ENCODE measurements at places on chromosomes 12 and 14.

DNA sequence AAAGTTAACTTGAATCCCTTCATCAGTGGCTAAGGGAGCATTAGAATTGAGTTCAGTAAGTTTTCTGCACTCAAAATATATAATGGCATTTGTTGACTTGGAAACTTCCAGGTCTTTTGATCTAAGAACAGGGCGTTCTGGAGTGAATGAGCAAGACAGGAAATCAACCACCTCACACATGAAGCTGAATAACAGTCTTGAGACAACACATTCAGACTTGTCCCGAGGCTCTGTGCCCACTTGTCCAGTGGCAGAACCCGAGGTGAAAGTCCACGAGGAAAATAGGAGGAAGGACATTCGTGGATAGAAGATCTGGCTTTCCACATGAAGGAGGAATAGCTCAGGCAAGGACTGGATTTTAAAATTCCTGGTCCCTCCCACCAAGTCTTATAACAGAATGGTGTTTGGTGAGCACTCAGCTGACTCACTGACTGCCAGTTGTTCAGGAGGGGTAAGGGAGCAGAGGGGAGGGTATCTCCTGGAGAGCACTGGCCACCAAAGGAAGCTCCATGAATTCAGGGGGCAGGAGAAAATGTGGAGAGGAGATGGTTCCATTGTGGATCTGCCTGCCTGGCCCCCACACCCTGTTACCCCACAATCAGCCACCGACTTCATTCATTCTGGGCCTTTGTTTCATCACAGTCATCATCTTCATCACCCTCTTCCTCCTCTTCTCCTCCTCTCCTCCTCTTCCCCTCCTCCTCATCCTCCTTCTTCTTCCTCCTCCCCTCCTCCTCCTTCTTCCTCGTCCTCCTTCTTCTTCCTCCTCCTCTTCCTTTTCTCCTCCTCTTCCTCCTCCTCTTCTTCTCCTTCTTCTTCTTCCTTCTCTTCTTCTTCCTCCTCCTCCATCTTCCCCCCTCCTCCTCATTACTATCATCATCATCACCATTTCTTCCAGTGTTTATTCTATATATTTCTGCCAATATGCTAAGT lies 620.1 kb downstream of the MED13L start:
- DNase-seq: no peak

- DNase-seq: no peak
Observed at GRCh38 chr12:83389237-83389996, 702.7 kb downstream of the TMTC2 start.

- peak; percentile 34 for DNase-seq
Observed at GRCh38 chr14:105938055-105938863, 411.9 kb downstream of the TMEM121 start.

GRCh38 chr12:27539191-27539631 lies 15.2 kb downstream of the PPFIBP1 start:
- peak; percentile 43 for DNase-seq

DNA sequence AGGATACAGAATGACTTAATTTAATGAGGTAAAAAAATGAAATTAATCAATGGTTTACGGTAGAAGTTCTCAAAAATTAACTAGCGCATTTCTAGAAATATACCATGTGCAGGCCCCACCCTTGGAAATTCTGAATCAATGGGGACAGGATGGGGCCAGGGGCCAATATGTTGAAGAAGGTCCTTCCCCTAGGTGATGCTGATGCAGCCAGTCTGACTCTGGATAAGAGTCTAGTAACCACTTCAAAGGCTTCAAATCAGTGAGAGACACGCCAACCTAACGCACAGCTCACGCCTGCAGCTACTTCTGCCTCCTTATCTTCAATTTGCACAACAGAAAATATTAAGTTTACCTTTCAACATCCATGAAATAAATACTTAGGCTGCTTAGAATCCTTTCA lies 14.9 kb downstream of the GIT2 start:
- DNase-seq: no peak

- no peak for DNase-seq
Observed at GRCh38 chr14:76977793-76978720, 50.5 kb downstream of the IRF2BPL start.

DNA sequence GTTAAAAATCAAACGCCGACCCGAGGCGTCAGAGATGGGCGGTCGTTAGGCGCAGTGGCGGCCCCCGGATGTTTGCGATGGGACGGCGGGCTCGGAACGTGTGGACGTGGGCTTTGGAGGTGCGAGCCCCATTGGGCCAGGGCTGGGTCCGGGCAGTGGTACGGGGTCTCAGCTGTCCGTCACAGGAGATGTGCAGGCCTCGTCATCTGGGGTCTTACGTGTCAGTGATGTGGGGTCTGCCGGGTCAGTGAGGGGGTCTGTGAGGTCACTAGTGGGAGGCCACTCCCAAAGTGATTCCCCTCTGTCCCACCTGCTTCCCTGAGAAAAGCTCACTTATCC lies 21.6 kb upstream of the CHFR start:
- no peak for DNase-seq

GRCh38 chr14:21097636-21098075 lies 799 bp downstream of the ZNF219 start:
- no peak for DNase-seq

DNA sequence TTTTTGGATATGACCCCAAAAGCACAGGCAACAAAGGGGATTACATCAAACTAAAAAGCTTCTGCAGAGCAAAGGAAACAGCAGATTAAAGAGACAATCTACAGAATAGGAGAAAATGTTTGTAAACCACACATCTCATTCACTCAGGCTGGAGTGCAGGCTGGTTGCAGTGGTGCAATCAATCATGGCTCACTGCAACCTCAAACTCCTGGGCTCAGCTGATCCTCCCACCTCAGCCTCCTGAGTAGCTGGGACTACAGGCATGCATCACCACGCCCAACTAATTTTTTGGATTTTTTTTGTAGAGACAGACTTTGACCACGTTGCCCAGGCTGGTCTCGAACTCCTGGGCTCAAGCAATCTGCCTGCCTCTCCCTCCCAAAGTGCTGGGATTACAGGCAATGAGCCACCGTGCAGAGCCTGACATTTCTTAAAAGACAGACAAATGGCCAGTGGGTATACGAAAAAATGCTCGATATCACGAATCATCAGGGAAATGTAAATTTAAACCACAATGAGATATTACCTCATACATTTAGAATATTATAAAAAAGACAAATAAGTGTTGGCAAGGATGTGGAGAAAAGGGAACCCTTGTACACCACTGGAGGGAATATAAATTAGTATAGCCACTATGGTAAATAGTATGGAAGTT lies 9.8 kb downstream of the NCKAP5L start:
- DNase-seq: no peak

- peak; percentile 73 for DNase-seq
Observed at GRCh38 chr12:8038659-8039114, 6.2 kb downstream of the FOXJ2 start.

DNA sequence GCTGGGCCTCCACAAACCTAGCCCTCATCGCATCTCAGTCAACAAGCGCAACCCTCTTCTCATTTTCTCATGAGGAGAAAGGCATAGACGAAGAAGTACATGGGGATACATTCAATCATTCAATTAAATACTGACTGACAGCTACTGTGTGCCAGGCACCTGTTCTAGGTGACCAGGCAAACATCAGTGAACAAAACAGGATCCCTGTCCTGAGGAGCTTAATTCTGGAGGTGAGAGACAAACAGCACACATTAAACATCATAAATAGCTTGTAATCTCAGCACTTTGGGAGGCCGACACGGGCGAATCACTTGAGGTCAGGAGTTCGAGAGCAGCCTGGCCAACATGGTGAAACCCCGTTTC lies 362 bp upstream of the ACYP1 start:
- no peak for DNase-seq

DNA sequence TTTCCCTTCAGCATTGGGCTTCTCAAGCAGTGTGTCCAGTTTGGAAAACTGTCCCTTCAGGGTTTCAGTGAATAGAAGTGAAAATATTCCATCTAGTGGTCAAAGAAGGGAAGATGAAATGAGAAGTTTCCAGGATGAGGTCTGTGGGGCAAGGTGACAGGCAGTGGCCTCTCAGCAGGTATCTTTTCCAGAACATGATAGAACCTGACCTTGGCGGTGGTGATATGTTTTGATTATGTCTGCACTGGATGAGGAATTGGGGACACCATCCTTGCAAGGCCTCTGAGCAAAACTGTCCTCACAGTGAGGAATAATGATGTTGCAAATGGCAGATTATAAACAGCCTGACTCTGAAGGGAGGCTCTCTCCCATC lies 4.7 kb downstream of the GPX2 start:
- no peak for DNase-seq

DNA sequence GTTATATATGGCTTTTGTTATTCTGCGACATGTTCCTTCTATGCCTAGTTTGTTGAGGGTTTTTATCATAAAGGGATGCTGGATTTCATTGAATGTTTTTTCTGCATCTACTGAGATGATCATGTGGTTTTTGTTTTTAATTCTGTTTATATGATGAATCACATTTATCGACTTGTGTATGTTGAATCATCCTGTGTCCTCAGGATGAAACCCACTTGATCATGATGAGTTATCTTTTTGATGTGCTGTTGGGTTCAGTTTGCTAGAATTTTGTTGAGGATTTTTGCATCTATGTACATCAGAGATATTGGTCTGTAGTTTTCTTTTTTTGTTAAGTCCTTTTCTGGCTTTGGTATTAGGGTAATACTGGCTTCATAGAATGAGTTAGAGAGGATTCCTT lies 291.2 kb downstream of the AKAP6 start:
- DNase-seq: no peak

DNA sequence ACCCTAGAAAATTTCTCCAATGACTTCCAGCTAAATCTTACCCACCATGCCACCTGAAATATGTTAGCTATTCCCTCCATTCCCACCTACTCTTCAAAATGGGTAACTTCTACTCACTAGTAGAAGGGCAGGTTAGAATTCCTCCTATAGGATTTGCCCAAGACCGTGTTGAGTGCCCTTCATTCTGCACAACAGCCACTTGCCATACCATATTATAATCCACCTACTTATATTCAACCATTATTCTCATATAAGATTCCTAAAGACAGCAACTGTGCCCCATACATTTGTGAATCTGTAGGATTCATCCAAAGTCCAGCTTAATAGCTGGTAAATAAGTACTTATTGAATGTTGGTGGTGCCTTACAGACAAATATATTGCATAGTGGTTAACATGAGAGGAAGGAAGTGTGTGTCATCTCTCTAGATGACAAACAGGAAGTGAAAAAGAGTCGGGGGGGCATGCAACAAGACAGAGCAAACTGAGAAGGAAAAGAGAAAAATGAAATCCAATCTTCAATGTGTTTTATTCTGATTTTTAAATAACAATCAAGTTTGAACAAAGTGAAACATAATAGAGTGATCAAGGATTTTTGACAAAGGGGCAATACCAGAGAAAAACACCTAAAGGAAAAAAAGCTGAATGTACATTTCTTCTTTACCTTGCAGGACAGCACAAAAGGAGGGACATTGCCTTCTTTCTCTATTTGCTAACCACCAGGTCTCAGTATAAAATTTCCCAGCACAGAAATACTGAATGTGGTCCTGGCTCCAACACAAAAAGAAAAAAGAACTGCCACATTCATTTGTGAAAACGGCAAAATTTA lies 389.3 kb upstream of the USP15 start:
- DNase-seq: no peak

DNA sequence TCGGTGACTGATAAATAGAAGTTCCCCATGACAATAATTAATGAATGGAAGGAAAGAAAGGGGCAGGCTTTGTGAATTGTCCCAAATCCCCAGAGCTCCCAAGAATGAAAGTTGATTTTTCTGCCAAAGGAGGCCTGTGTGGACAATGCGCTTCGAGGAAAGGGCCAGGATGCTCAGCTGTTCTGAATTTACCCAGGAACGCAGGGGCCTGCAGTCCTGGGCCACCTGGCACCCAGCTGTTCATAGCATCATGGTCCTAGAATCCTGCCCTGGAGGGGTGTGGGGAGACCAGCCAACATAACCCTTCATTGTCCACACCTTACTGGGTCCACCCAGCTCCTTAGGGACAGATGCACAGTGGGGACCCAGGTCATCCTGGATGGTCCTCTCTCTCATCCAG lies 587.5 kb downstream of the BCL11B start:
- no peak for DNase-seq

DNA sequence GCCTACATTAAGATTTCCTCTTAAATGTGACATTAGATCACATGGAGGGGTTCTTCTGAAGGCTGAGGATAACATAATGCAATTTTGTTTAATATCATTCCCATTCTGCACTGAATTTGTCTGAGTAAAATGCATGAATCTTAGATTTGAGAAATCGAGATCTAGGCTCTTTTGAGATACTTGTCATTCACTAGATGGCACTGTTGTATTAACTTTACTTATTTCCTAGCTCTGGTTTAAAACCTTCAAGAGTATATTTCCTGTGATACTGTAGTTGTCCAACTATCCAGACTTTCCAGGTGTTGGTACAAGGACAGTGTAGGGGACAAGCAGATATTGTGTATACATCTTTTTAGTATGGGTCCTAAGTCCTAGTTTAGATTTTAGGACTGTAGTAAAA lies 91.7 kb upstream of the SEL1L start:
- DNase-seq: no peak

- DNase-seq: no peak
Observed at GRCh38 chr12:107986183-107986582, 142.9 kb upstream of the WSCD2 start.

DNA sequence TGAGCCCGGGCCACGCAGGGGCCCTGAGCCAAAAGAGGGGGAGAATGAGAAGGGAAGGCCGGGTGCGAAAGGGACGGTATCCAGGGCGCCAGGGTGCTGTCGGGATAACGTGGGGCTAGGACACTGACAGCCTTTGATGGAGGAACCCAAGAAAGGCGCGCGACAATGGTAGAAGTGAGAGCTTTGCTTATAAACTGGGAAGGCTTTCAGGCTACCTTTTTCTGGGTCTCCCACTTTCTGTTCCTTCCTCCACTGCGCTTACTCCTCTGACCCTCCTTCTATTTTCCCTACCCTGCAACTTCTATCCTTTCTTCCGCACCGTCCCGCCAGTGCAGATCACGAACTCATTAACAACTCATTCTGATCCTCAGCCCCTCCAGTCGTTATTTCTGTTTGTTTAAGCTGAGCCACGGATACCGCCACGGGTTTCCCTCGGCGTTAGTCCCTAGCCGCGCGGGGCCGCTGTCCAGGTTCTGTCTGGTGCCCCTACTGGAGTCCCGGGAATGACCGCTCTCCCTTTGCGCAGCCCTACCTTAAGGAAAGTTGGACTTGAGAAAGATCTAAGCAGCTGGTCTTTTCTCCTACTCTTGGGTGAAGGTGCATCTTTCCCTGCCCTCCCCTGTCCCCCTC lies 3.0 kb downstream of the SSTR1 start:
- no peak for DNase-seq

GRCh38 chr12:59859171-59859510 lies 263.3 kb downstream of the SLC16A7 start:
- no peak for DNase-seq

GRCh38 chr12:72747111-72747849 lies 475.1 kb downstream of the TRHDE start:
- no peak for DNase-seq

GRCh38 chr12:87266305-87266704 lies 762.9 kb downstream of the C12orf50 start:
- DNase-seq: no peak

- no peak for DNase-seq
Observed at GRCh38 chr14:106346534-106347290, 820.3 kb downstream of the TMEM121 start.

DNA sequence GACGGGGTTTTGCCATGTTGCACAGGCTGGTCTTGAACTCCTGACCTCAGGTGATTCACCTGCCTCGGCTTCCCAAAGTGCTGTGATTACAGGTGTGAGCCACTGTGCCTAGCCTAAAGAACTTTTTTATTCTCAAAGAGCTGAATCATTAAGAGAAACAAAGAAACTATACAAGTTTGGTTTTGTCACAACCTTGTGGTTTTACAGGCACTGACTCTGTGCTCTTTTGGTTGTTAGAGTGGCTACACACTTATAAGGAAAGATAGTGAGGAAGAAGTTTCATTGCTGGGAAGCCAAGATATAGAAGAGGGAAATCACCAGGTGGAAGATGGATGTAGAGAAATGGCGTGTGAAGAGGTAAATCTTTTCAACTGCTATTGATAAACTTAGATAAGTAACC lies 10.1 kb upstream of the DNAH10 start:
- DNase-seq: no peak

All from SJSA1 (cell line).